Stimulated activated CD8-positive, alpha-beta memory T cell treated with anti-CD3 and anti-CD28 coated beads, Interleukin-7, amount 100 ng/mL, for 4 hours (primary cell): ENCODE measurements at places on chromosomes 5 and 9.

- no peak for DNase-seq
These were observed 17.9 kb downstream of the ERAP1 start for GRCh38 chr5:96789794-96790330.

- no peak for DNase-seq
These were observed 253.3 kb downstream of the EDIL3 start for GRCh38 chr5:84131372-84131771.

DNA sequence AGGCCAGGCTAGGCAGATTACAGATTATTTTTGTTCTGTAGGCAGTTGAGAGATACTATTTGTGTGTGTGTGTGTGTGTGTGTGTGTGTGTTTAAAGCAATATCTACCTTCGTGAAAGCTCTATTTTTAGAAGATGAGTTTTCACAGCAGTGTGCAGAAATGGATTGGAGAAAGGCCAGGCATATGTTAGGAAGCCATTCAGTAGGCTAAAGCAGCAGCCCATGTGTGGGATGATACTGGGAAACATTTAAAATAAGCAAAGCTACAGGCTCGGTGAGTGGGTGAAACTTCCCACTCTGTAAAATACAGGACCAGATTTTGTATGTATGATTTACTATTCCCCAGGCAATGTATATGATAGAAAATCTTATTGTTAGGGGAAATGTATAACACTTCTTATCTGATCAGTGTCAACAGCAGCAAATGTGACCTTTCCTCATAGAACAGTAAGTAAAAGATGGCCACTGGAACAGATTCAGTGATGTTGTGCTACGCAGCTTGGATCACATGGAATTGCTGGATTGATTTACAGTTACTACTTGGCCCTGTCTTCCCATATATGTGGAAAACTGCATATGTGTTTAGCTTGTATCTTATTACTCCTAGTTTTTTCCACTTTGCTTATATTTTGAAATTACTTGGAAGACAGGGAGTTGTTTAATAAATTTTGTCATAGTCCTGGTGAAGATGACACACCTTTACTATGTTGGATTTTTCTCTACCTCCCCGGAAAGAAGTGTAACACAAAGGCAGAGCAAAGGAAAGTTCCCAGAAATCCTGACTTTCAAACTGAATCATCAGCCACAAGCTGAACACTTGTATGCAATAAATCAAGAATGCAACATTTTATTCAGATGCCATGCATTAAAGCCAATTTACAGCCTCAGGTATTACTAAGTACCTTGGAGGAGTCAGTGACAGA is 1077.7 kb upstream of the SEMA6A start:
- no peak for DNase-seq

DNA sequence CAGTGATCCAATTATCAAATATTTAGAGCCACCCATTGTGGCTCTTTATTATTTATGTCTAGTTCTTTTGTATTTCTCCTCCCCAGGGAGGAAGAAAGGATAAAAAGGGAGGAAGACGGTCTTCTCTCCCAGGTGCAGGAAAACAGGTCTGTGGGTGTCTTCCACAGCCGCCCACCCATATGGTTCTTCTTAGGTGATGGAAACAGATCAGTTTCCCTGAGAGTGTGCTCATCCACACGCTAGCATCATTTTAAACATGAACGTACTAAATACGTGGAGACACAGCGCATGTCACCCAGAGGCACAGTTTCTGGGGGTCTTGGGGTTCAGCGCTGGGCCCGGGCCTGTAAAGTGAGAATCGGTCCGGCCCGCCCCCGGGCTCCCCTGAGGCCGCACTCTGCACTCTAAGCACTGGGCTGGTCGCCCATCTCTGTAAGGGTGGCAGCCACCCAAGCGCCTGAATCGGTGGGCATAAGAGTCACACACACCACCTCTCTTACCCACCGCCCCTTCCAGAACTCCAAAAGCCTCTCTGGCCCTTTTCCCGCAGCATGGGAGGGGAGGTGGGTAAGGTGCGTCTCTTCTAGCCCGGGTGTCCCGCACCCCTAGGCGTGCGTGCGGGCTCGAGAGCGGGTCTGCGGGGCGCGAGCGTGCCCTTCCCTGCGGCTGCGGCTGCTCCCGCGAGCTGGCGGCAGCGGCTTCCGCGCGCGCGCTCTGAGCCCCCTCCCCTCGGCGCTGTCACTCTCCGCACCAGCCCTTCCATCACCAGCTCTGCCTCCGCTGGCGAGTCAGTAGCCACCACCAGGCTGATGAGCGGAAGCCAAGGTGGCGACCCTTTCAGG is 1.3 kb downstream of the PTCH1 start:
- DNase-seq, result peak; percentile 19

- DNase-seq, result no peak
These were observed 251.7 kb downstream of the PAPPA start for GRCh38 chr9:116405321-116405720.
